ENCODE measurements at places on chromosomes 12 and 14. TPM values are rescaled to one million over a fixed set of nuclear protein-coding genes. Genes with fewer than 3 reads are reported as not detected.

GRCh38 chr12:31471051-31471450 lies 119.9 kb downstream of the DENND5B start:
- H3K4me1 ChIP-seq: no peaks in the 10 kb centered on the region
- no peaks in the 10 kb centered on the region for H3K36me3 ChIP-seq
- no peak overlapping the region for H3K27ac ChIP-seq
- DNase-seq: no peak
- no peaks in the 10 kb centered on the region for H3K27me3 ChIP-seq

DNA sequence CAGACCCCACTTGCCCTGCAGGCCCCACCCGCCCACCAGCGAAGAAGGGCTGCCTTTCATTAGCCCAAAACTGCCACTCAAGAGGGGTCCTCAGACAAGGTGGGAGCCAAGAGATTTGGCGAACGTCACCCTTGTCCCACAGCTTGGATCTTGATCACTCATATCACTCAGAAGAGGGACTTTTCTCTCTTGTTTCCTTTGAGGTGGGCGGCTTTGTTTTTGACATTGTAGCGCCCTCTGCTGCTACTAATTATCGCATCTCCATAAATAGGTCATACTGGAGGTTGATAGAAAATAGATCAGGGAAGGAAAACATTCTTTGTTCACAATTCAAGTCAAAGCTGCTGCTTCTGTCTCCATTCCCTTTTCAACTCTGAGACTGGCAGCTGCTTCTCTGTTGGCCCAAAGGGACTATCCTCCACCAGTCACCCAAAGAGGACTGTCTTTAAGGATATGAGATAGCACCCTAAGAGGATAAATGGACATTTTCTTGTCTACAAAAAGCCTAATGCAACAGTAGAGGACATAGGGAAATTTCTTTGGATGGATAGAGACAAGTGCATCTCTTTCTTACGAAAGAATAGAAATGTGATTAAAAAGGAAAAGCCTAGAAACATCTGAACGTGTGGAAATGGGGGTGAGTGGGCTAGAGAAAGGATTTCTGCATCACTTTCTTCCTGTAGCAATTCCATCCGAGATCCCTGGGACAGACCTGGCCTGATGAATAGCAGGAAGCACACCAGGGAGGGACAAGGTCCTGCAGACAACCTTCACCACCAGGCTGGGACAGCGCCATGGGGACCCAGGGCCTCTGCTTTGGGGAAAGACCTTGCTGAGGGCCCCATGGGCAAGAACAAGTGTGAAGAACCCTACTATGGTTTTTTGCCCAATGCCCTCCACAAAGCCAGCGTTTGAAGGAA lies 115.8 kb downstream of the DAD1 start:
- DNase-seq: peak; percentile 12
- no peak overlapping the region for H3K27ac ChIP-seq
- H3K4me3 ChIP-seq: no peak overlapping the region
- H3K4me1 ChIP-seq: no peaks in the 10 kb centered on the region
- H3K27me3 ChIP-seq: peaks cover 2% of the 10 kb centered on the region

DNA sequence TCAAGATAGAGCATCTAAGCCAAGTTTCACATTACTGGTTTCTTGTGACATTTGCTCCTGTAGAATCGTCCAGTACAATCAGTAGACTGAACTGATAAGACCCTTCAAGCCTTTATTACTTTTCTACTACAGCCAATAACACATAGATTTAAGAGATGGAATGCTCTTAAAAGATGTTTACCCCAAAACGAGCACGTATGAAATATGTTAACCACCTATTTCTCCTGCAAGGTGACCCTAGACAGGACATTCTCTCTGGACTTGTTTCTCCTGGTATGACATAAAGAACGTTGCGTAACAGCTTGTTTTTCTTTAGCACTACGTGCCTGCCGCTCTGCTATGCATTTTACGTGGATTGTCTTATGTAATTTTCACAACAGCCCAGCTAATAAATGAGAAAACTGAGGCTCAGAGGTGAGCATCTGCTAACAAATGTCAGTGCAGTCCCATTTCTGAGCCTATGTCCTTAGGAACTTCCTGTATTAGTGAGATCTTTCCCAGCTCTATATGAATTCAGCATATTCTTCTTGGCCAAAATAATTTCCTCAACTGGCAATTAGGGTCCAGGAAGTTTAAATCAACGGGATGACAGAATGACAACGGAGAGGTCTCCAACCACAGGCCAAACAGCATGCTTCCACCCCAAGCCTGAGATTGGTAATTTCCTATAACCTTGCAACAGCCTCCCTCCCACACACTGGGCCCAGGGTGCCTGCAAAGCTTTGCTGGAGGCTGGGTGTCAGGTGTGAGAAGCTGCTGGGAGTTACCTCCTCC lies 3.7 kb downstream of the NFKBIA start:
- no peaks in the 10 kb centered on the region for H3K27me3 ChIP-seq
- 0 out of 3 replicates have a peak overlapping the region, but pooled peaks have one; percentile 13 for H3K27ac ChIP-seq
- H3K4me3 ChIP-seq: no peak overlapping the region
- peak; percentile 28 for DNase-seq
- H3K36me3 ChIP-seq: peaks cover 39% of the 10 kb centered on the region

- H3K27me3 ChIP-seq: peaks cover 8% of the 10 kb centered on the region
- no peak for DNase-seq
- no peak overlapping the region for H3K27ac ChIP-seq
- no peaks in the 10 kb centered on the region for H3K36me3 ChIP-seq
- H3K4me1 ChIP-seq: no peaks in the 10 kb centered on the region
These were observed 410.0 kb upstream of the CCDC196 start for GRCh38 chr14:66076176-66076575.

CD163 gene
- 0.62 TPM for total RNA-seq

DNA sequence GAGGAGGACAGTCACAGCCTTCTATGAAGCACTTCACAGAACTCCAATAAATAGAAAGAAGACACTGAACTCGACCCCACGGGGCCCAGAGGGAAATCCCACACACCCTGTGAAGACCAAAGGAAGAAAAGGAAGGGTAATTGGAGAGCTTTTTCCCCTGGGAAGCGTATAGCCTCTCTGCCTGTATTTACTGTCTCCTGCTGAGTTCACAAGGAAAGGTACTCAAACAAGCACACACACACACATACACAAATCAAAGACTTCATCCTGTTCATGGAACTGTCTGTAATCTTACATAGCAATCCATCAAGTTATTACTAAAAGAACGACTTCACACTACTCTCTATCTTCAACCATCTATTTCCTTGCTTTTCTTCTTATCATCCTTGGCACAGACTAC lies 15.3 kb downstream of the FOXN3 start:
- H3K36me3 ChIP-seq: no peaks in the 10 kb centered on the region
- DNase-seq: no peak
- peaks cover 9% of the 10 kb centered on the region for H3K27me3 ChIP-seq
- no peak overlapping the region for H3K4me3 ChIP-seq
- no peaks in the 10 kb centered on the region for H3K4me1 ChIP-seq
- H3K27ac ChIP-seq: no peak overlapping the region

DNA sequence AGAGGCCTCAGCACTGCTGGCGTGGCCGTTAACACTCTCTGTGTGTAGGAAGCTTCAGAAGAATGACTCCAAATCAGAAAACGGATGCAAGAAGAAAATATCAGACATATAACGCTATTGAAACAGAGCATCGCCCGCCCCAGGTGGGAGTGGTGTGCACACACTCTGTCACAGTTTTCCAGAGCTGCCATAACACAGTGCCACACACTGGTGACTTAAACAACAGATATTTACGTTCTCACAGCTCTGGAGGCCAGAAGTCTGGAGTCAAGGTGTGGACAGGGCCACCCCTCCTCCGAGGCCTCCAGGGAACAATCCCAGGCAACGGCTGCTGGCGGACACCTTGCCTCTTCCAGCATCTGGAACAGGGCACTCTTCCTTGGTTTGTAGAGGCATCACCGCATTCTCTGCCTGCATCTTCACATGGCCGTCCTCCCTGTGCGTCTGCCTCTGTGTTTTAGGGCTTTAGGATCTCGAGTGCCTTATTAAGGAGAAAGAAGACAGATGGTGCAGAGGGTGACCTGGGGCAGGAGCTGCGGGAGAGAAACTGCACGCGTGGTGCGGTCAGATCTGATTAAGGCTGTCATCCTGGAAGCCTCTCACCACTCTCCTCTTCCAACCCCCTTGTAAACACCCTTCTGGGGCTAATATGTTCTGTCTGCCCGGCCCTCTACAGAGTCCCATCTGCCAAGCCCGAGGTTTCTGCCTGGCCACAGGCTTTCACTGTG lies 141.0 kb downstream of the SLC15A4 start:
- DNase-seq: no peak
- no peaks in the 10 kb centered on the region for H3K4me1 ChIP-seq
- no peak overlapping the region for H3K4me3 ChIP-seq
- H3K36me3 ChIP-seq: no peaks in the 10 kb centered on the region
- H3K27me3 ChIP-seq: no peaks in the 10 kb centered on the region
- H3K27ac ChIP-seq: no peak overlapping the region

KRT8 gene
- total RNA-seq: 364 TPM

DNA sequence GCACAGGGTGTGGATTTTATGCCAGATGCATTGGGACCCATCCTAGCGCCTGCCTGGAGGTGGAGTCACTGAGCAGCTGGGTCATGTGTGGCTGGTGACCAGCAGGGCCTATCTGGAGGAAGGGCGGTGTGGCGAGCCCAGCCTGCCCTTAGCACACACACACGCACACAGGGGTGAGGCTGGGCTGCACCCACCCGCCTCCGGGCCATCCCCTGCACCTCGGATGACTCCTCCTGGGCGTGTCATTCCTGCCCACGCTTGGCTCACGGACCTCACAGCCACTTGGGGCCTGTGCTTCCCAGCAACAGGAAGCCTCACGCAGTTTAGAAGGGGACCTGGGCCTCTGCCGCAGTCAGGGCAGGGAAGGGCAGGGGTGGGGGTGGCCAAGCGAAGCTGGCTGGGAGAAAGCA lies 36.2 kb upstream of the FZD10 start:
- H3K4me1 ChIP-seq: no peaks in the 10 kb centered on the region
- DNase-seq: no peak
- H3K36me3 ChIP-seq: no peaks in the 10 kb centered on the region
- no peak overlapping the region for H3K27ac ChIP-seq

DNA sequence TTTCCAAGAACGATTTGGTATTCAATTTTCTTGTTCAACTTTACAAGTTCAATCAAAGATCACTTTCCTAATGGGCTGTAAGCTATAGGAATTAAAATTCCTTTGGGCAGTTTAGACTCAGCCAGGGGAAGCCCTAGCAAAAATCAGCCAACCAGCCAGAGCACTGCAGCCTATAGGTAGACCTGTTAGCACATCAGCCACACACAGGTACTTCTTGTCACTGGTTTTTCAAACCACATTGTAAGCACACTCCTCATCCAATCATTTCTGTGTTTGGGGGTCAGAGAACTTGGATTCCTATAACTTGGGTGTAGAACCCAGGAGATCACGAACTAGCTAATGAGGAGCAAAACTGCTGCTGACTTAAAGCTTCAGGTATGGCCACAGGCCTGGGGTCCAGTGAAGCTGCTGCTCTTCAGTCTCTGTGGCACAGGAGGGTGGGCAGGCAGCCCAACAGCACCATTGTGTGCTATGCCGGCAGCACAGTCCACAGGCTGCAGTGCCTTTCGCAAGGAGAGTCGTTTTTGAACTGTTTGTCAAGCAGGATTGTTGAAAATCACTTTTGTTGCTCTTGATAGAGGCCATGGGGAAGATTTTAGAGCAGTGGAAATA lies 87.3 kb upstream of the RFX4 start:
- H3K27me3 ChIP-seq: no peaks in the 10 kb centered on the region
- no peaks in the 10 kb centered on the region for H3K4me1 ChIP-seq
- peaks cover 23% of the 10 kb centered on the region for H3K36me3 ChIP-seq
- no peak for DNase-seq

All from K562 (cell line).